ENCODE measurements at places on chromosomes 5 and 9.

DNA sequence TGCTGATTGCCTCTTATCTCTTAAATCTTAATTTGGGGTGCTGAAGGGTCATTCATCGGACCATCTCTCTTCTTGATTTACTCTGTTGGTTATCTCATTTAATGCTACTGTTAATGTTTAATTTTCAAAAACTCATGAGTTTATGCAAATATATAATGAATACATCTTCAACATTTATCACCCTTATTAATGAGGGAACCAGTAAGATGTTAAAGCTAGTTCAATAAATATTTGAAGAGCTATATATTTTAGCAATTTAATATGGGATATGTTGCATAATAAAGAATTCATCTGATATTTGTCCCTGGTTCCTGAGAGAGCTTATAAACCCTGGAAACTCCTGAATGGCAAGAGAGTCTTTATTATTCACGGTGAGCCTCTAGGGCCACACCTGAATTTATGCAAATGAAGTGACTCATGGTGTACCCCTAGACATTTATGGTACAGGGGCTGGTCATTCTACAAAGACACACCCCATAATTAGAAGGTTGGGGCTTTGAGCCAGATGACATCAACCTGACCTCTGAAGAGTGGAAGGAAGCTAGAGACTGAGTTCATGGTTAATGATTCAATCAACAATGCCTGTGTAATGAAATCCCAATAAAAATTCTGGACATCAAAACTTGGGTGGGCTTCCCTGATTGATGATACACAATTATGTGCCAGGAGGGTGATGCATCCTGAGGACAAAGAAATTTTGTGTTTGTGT lies 339.5 kb upstream of the ZNF608 start:
- no peak for DNase-seq

GRCh38 chr5:151079838-151080612 lies 809 bp downstream of the TNIP1 start:
- no peak for DNase-seq

DNA sequence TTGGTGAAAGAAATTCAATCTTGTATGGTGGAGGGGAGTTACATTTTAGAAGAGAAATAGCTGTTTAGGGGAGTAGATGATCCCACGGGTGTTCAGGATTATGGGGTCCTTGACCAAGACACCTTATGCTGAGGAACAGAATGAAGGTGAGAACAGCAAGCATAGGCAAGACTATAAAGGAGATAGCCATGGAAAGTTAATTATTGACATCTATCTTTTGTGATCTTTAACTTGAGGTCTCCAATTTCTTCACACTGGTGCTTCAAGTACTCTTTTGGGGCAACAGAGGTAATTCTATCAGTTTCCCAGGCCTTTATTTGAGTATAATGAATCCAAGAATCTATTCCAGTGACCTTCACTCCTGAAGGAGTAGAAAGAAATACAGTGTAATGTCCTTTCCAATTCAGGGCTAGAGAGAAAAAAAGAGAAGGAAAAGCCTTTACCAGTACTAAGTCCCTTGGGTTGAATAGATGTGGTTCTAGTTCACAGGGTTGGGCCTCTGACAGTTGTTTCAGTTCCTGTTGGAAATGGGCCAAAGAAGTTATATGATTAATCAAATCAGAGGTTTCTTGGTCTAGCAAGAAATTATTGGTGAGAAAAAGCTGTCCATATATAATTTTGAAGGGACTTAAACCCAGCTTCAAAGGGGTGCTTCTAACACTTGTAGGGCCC lies 2104.1 kb upstream of the ACO1 start:
- DNase-seq: no peak

GRCh38 chr5:60492958-60493357 lies 207.0 kb downstream of the DEPDC1B start:
- no peak for DNase-seq

- DNase-seq: no peak
Measured at GRCh38 chr5:96896806-96897205, 20.5 kb downstream of the ERAP2 start.

DNA sequence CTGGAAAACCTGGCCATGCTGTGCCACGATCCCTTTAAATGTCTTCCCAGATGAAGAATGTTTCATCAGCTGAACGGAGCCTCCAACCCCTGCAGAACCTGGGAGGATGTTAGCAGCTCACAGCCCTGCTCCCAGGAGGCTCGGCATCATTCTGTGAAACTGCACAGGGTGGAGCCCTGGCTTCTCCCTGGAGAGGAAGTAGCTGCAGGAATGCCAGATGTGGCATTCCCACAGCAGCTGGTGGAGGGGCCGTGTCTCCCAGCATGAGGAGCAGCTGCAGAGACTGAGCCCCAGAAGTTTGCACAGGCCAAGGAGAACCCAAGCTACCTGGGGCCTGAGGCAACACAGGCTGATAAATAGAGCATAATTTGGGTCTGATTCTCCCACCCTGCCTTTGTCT lies 165.8 kb upstream of the MAP3K1 start:
- DNase-seq: no peak

- DNase-seq: peak; percentile 93
Measured at GRCh38 chr5:169302491-169303118, 1.7 kb upstream of the SLIT3 start.

- DNase-seq: peak; percentile 76
Measured at GRCh38 chr5:103458497-103459040, 104.0 kb downstream of the NUDT12 start.

DNA sequence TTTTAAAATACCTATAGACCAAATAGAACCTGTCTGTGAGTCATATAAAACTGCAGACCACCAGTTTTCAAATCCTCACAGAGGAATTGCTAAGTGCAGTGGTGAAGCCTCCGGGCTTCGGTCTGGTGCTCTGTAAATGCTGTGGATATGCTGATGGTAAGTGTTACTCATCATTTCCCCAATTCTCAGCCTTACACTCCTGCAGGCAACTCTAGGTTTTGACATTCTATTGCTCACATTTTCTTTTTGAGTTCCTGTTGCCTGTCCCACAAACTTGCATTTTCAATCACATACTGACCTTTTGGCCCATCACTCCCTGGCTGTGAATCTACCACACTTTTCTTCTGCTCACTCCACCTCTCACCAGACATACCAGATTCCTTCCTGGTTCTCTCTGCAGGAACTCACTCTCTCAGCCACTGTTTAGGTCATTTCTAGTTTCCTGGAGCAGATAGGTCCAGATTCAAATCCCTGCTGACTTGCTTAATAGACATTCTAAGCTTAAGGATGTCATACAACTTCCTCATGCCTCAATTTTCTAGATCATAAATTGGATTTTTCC lies 192.9 kb downstream of the RAB3C start:
- DNase-seq: peak; percentile 16

- no peak for DNase-seq
Measured at GRCh38 chr5:43036856-43037635, 3.1 kb downstream of the ANXA2R start.

GRCh38 chr9:124758061-124758460 lies 13.1 kb downstream of the NR6A1 start:
- no peak for DNase-seq

GRCh38 chr5:169702693-169703481 lies 65.8 kb downstream of the DOCK2 start:
- DNase-seq: no peak

GRCh38 chr9:99004115-99004514 lies 60.4 kb downstream of the COL15A1 start:
- DNase-seq: no peak

- peak; percentile 7 for DNase-seq
Measured at GRCh38 chr5:51832934-51833470, 449.8 kb downstream of the ISL1 start.

DNA sequence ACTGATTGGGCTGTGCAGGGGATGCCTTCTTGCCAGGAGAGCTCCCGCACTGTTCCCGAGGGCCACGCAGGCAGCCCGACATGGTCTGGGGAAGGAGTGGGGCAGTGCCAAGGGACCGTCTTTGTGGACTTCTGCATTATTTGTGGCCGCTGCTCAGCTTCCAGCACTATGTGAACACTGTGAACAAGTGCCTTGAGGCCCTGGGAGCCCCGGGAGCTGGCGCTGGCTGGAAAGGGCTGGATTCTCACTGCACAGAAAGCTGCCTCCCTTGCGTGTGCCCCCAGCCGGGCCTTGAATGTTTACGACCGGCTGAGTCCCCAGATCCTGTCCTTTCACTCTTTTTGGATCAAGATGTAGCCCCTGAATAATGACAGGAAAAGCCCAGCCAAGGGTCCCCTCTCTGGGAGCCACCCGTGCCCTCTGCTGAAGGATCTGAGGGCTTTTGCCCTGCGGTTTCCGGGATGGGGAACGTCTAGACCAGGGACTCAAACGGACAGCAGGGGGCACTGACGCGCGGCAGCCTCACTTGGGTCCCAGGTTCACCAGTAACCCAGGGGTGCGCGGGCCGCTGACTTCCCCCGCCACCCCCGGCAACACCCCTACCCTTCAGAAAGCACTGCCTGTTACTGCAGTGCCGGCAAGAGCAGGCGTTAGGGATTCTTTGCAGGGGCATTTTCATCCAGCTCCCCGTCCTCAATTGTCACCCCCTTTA lies 98.9 kb upstream of the FCN2 start:
- DNase-seq: no peak

- DNase-seq: no peak
Measured at GRCh38 chr5:88776692-88777091, 106.3 kb downstream of the MEF2C start.

All from trophoblast cell (in vitro differentiated cells and primary cell).